C1 segment of cervical spinal cord (tissue), 14 donors: ENCODE measurements at places on chromosomes 2 and 18.
A peak's percentile ranks its signal among the peaks of the same experiment; 100 is the strongest.

DNA sequence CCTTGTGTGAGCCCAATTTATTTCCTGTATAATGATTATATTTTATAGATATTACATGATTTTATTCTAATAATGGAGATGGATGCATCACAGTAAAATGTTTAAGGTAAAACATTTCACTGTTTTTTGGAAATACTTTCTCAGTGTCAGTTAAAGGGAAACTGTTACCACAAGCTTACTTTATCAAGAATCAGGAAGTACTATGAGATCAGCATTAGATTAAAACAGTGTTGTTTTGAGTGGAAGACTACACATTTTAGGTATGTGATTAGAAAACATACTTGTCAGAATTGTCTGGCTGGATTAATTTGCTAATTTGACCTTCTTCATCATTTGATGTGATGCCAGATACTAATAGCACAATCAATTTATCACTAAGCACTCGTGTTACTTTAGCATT, at the start of gene HRH4:
Gene HRH4, plus strand, starts transcription at position 250 of the 400 bp plus-strand sequence. Its CDS starts 92 bp downstream, at position 342.
- no peak for DNase-seq

- DNase-seq = no peak
These were observed 170.1 kb downstream of the FHOD3 start for GRCh38 chr18:36467614-36468013.

DNA sequence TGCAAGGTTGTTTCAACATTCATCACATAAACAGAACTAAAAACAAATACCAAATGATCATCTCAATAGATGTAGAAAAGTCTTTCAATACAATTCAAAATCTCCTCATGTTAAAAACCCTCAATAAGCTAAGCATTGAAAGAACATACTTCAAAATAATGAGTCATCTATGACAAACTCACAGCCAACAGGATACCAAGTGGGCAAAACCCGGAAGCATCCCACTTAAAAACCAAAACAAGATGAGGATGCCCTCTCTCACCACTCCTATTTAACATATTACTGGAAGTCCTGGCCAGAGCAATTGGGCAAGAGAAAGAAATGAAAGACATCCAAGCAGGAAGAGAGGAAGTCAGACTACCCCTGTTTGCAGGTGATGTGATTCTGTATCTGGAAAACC, 992.2 kb upstream of the PIK3C3 start:
- no peak for DNase-seq

DNA sequence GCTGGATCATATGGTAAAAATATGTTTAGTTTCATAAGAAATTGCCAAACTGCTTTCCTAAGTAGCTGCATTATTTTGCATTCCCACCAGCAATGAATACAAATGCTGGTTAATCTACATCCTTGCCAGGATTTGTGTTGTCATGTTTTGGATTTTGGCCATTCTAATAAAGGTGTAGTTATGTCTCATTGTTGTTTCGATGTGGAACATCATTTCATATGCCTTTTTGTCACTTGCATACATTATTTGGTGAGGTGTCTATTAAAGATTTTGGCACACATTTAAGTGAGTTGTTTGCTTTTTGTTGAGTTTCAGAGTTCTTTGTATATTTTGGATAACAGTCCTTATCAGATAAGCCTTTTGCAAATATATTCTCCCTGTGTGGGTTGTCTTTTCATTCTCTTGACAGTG, 299.2 kb upstream of the TFPI start:
- no peak for DNase-seq

DNA sequence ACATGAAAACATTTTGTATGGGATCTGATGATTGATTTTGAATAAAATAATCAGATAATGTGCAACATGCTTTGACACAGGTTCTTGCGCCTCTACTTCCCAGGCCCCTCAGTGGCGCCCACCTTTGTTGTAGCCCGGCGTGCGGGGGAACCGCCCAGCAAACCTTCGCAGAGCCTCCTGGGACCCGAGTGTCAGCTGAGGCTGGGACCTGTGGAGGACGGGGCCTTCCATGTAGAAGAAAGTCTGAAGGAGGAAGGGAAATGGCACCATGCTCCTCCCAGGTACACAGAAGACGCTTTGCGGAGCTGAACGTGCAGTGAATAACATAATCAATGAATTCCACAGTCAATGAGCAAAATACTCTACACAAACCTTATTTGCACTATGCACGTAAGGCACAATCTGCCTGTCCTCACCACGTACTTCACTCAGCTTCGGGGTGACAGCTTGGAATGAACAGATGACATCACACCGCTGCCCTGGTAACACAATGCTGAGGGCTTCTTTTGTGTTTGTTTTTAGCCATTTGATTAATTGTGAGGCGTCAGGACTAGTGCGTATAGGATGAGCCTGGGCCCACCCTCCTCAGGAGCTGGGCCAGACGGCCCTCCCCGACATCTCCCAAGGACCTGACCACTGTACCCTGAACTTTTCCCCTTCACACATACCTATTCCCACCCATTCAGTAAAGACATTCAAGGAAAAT, 78.1 kb downstream of the TWIST2 start:
- no peak for DNase-seq

GRCh38 chr2:53131416-53131815, 636.2 kb upstream of the CHAC2 start:
- DNase-seq = no peak

- peak; percentile 42 for DNase-seq
These were observed 45.1 kb upstream of the ACAA2 start for GRCh38 chr18:49858309-49859020.

- DNase-seq = no peak
These were observed 131.3 kb upstream of the UNC80 start for GRCh38 chr2:209640358-209640757.

DNA sequence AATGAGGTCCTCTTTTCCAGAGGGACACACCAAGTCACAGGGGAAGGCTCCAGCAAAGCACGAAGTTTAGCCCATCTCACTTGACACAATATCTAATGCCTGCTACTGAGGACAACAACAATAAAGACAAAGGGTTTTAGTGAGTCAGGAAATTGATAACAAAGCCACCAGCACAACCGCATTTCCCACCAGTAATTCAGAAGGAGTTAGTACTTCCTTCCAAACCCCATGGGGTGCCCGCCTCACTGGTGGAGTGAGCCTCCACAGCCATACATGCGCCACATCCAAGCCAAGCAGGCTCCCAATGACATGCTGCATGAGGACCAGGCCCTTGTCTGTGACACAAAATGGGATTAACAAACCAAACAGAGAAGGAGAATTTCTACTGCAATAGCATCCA, 40.1 kb downstream of the MRPL35 start:
- no peak for DNase-seq

DNA sequence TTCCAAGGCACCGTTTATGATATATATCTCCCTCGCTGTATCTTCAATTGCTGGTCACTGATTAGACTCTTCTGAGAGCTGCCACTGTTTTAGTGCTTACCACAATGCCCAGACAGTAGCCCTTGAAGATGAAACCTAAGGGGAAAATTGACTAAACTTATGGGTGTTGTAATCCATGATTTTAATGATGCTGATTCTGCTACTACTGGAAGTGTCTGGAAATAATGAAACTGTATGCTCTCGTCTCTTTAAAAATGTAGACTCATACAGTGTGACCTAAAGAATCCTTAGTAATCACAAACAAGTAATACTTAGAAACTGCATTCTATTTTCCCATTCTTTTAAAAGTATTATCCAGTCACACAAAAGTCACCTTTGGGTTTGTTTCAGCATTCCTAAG, 5.5 kb upstream of the SLC8A1 start:
- no peak for DNase-seq

DNA sequence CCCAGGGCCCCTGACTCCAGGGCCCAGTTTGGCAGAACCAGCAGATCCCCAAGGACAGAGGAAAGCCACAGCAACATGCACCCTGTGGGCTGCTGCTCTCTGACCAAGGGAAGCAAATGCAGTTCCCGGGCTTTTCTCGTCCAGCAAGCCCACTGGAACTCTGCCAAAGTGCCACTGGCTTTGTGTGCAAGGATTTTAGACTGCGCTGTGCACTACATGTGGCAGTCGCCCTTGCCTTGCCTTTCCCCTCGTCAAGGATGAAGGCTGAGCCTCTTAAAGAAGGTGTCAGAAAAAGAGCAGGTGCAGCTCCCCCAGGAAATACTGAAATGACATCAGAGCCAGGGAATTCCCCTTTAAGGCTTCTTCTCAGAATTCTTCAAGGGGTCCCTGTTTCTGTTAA, 199.2 kb downstream of the TFCP2L1 start:
- no peak for DNase-seq

- DNase-seq = peak; percentile 23
These were observed 37.3 kb downstream of the PRKRA start for GRCh38 chr2:178413472-178414265.

- no peak for DNase-seq
These were observed 73.5 kb downstream of the LIMS1 start for GRCh38 chr2:108607706-108608301.

- no peak for DNase-seq
These were observed 48.1 kb downstream of the COBLL1 start for GRCh38 chr2:164793529-164793928.

DNA sequence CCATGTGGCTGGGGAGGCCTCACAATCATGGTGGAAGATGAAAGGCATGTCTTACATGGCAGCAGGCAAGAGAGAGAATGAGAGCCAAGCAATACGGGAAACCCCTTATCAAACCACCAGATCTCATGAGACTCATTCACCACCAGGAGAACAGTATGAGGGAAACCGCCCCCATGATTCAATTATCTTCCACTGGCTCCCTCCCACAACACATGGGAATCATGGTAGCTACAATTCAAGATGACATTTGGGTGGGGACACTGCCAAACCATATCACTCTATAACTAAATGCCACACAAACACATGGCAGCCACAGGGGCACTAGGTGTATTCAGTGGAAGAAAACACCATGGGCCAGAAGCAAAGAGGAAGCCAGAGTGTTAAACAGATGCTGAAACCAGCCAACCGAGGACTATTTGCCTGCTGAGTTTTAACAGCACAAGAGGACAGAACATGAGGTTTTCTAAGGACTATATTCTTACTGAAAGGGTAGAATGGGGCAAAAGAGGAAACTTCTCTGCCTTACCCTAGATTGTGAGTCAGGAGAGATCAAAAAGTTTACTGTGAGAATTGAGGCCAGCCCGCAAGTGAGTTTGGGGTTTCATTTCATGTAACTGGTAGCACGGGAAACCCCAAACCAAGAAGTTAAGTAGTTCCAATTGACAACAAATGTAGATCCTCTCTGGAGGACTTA, 49.2 kb downstream of the SIGLEC15 start:
- no peak for DNase-seq

GRCh38 chr2:150517951-150518680, 30.6 kb upstream of the RND3 start:
- DNase-seq = no peak

- no peak for DNase-seq
These were observed 502.7 kb downstream of the RNF144A start for GRCh38 chr2:7419814-7420311.

- no peak for DNase-seq
These were observed 55.9 kb upstream of the FSHR start for GRCh38 chr2:49210191-49210590.

DNA sequence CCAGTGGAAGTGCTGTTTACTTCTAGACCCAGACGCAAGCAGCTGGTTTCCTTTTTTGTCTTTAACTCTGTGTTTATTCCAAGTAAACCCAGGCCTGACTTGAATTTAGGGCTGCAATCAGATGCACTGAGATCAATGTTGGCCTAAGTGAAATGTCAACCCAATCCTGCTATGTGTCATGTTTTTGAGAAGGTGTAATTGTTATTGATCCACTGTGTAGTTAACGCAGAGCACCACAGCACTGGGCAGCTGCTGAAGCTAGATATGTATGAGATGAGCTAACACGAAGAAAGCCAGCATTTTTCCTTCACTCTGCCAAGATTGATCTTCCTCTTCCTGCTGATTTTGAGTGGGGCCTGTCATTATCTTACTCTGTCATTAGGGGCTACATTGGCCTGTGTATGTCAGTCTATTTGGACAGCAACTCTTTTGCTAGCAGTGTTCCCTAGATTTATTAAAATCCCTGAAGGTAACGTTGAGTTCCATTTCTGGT, 18.9 kb upstream of the DLX1 start:
- no peak for DNase-seq

DNA sequence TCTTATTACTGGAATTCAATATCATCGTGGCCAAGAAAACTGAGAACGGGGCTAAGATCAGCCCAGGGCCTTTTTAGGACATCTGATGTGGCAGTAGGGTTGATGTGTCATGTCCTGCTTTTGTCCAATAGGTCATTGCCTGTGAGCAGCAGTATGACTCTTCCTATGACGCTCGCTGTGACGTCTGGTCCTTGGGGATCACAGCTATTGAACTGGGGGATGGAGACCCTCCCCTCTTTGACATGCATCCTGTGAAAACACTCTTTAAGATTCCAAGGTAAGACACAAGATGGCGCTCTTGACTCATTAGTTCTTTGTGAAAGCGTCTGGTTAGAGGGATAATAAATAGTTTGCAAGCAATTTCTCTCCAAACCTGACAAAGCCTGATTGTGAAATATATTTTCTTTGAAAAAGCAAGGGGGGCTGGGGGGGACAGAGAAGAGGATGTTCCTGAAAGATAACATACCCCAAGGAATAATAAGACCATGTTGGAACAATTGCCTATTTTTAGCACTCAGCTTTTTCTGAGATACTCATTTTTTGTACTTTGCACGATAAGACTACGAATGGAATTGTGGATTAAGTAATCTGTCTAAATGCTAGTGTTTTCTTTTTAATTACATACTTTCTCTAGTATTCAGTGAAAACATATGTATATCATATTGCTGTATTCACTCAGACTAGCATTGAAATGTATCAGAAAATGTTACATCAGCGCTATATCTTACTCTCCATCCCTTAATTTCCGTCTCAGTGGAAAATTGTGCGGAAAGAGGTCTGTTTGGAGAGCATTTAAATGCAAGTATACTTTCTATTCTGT, 58.1 kb downstream of the MYO3B start:
- no peak for DNase-seq

DNA sequence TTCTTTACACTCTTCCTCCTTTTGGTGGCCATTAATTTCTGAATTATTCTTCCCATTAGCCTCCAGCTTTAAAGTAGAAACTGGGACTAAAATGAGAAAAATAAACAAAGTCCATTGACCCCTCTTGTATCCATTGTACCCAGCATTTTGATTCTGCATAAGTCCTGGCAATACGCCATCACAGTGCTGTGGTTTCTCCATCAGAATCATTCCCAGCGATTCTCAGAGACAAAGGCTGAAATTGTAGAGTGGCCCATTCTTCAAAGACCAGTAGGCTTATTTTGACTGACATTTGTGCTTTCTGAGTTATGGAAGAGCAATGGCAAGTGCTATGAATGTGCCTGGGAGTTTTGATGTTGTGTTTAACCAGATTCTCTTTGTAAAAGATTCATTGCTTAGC, 199.3 kb upstream of the GALNT5 start:
- no peak for DNase-seq

GRCh38 chr2:204027091-204027490, 90.5 kb downstream of the ICOS start:
- no peak for DNase-seq

GRCh38 chr18:681985-682384, 24.5 kb downstream of the TYMS start:
- no peak for DNase-seq

GRCh38 chr18:77234504-77235365, 14.9 kb upstream of the GALR1 start:
- DNase-seq = no peak
